ENCODE measurements at places on chromosomes 3 and 15.

- no peak for DNase-seq
Observed at GRCh38 chr3:100270215-100270583, 9.4 kb downstream of the TBC1D23 start.

GRCh38 chr3:179194931-179195330 lies 46.8 kb downstream of the PIK3CA start:
- DNase-seq, result no peak

GRCh38 chr3:184144505-184144904 lies 9.3 kb downstream of the EIF2B5 start:
- DNase-seq, result no peak

GRCh38 chr3:179526482-179526881 lies 36.2 kb upstream of the ACTL6A start:
- DNase-seq, result no peak

DNA sequence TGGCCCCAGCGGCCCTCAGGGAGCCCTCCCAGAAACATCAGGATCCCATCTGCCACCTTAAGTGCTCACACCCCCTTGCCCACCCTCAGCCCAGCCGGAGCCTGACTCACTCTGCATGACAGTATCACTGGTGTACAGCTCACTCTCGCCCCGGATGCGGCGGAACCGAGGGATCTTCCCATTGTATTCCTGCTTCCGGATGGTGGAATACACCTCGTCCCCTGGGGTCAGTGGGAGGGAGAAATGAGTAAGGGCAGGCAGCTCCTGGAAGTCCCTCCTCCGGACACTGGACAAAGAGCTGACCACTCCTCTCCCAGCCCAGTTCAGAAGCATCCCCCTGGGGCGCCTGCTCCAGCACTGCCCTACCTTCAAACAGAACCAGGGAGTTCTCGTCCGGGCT lies 16.5 kb downstream of the SEMA7A start:
- DNase-seq, result no peak

- no peak for DNase-seq
Observed at GRCh38 chr3:15055019-15055557, 10.0 kb downstream of the MRPS25 start.

- DNase-seq, result no peak
Observed at GRCh38 chr3:181915551-181915950, 203.8 kb downstream of the SOX2 start.

GRCh38 chr15:75167588-75168350 lies 33.9 kb upstream of the C15orf39 start:
- DNase-seq, result no peak
